Stimulated activated CD8-positive, alpha-beta memory T cell treated with anti-CD3 and anti-CD28 coated beads, Interleukin-12 subunit alpha, Interleukin-12 subunit beta, amount 100 ng/mL, for 1 hour (primary cell): ENCODE measurements at places on chromosomes 5 and 9.

- DNase-seq = no peak
Measured at GRCh38 chr5:16704945-16705344, 88.1 kb upstream of the RETREG1 start.

- no peak for DNase-seq
Measured at GRCh38 chr5:81895307-81895706, 76.5 kb upstream of the ATG10 start.

- DNase-seq = peak; percentile 39
Measured at GRCh38 chr9:136996361-136997292, at the start of gene CLIC3. Gene CLIC3 (minus strand): TSS chr9:136996568. CDS start chr9:136996543, 25 bp downstream.

GRCh38 chr5:38079620-38080402, 178.5 kb upstream of the EGFLAM start:
- no peak for DNase-seq

DNA sequence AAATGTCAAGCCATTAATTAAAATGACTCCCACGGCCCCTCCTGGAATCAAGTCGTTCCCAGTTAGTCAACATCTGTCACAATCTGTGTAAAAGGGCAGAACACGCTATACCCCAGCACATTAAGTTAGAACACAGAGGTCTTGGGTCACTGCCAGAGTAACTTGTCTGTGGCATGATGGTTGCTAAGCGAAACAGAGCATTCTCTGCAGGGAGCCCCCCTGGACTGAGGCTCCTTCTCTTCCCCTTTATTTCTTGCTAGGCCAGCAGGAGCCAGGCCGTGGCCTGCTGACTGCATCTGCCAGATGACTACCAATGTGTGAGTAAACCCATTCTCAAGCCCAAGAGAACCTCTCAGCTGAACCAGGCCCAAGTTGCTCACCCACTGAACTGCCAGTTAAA, 51.9 kb upstream of the ZBED3 start:
- no peak for DNase-seq

GRCh38 chr5:174832811-174833210, 108.4 kb downstream of the MSX2 start:
- DNase-seq = no peak

GRCh38 chr5:129656952-129657351, 90.9 kb upstream of the MINAR2 start:
- no peak for DNase-seq

DNA sequence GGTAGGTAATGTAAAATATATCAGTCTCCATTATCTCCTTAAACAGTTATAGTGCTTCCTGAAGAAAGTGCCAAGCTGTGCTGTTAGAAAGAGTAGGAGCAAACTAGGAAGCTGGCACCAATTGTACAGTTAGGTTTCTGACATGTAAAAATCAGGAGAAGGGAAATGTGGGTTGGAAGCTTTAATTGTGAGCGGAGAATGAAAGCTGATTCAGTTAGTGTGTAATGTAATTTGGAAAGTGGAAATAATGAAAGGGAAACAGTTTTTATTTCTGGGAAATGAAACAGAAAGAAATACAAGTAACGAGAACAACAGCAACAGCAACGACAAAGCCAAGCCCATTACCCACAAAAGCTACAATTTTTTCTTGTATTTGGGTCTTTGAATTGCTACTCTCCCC, 48.8 kb upstream of the JAK2 start:
- DNase-seq = no peak

DNA sequence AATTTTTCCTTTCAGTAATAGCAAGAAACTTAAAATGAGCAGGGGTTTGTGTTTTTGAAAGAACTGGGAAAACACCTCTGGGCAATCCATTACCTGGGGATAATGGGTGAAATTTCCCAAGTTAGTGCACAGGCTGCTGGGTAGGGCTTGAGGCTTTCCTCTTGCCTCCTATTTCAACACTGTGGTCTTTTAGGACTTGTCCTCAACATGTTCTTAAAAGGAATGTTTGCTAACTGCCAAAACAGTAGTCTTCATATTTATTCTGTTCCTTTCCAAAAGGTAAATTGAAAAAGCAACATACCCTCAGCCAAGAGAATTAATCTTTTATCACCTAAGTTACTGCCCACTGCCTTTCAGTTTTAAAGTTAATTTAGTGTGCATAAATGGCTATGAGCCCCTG, 158.3 kb upstream of the CCDC152 start:
- DNase-seq = no peak

- DNase-seq = no peak
Measured at GRCh38 chr5:151219789-151220188, 4.1 kb downstream of the CCDC69 start.

GRCh38 chr9:98575379-98576346, 133.1 kb downstream of the GABBR2 start:
- DNase-seq = no peak

DNA sequence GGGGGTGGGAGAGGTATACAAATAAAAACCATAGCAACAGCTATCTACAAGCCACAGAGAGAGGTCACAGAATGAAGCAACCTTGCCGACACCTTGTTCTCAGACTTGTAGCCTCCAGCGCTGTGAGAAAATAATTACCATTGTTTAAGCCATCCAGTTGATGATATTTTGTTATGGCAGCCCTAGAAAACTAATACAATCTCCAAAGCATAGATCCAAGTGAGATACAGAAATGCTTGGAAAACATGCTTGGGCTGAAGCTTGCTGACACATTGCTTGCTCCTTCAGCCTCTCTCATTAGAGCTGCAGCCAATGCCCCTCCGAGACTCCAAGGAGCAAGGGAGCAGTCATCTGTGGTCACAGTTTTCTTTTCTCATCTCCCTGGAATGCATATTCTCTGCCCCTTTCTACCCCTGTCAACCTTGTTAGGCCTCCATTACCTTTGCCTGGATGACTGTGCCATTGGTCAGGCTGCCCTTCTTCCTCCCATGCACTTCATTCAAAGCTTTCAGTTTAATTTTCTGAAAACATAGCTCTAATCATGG, 401.4 kb upstream of the KLF4 start:
- no peak for DNase-seq

GRCh38 chr5:1797103-1797800, 2.4 kb downstream of the MRPL36 start:
- no peak for DNase-seq

GRCh38 chr5:133247881-133248624, 196.2 kb downstream of the HSPA4 start:
- no peak for DNase-seq

- no peak for DNase-seq
Measured at GRCh38 chr5:95729115-95730010, 1.8 kb upstream of the RHOBTB3 start.
